ENCODE measurements at places on chromosomes 5 and 9.

DNA sequence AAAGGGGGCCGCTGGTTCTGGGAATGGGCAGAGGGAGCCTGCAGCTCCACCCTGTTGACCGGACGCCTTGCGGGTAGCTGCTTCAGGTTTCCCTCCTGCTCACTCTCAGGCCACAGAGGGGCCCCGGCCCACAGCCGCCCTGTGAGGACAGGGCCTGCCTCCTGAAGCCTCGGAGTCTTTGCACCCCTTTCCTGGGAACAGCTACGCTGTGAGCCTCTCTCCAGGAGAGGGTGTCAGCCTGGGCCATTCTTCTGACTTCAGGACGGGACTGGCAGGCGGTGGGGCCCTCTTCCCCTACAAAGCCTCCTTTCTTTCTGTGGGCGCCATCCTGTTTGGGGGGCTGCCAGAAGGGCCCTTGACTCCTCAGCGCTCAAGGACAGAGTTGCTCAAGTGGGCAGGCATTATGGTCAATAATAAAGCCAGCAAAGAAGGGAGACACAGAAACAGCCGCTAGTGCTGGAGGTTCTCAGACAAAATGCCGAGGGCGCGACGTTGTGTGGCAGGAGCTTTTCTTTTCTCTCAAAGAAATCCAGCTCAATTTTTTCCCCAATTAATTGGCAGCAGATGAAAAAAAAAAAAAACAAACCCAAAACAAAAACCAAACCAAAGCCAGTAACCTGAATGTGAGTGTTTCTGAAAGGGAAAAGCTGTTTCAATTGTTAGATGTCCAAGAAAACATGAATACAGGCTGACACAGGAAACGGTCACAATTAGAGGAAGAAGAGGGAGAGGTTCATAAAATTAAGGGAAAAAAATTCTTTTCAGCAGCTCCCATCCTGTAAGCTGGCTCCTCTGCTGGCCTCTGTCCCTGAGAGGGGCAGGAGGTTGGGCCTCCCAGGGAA is 12.8 kb upstream of the SLC25A51 start:
- DNase-seq: no peak

DNA sequence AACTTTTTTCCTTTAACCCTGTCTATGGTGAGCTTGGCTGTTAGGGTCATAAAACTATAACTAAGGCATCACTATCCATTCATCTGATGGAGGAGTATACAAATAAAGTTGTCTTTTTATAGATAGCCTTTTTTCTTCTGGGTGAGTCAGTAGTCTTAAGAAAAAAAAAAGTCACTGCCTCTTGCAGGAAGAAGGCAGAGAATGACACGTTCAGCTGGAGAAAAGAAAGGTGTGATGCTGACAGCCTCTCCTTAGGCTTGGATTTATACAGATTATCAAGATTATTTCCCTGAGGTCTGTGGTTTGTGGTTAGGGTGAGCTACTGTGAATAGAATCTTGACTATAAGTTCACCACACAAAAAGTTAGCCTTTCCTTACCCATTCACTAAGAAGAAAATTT is 23.0 kb downstream of the EPB41L4B start:
- DNase-seq: no peak

GRCh38 chr9:90801973-90802322 is 329 bp downstream of the SYK start:
- DNase-seq: no peak

DNA sequence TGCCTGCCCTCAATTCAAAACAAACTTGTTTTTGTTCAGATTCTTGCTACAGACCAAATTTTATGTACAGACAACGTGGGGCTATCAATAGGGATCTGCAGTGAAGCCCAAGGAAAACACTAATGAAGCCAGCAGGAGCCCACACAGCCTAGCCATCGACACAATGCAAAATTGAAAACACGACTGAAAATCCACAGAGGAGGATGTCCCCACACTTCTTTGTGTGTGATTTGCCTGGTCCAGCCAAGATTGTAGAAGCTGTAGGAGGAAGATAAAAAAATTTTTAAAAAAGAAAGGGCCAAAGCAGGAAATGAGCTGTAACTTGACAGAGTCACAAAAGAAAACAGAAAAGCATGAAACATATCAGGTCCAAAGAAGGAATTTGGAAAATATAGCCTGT is 34.8 kb downstream of the HTR4 start:
- DNase-seq: no peak

- no peak for DNase-seq
These were observed 729 bp upstream of the TMEM38B start for GRCh38 chr9:105693435-105694189.

DNA sequence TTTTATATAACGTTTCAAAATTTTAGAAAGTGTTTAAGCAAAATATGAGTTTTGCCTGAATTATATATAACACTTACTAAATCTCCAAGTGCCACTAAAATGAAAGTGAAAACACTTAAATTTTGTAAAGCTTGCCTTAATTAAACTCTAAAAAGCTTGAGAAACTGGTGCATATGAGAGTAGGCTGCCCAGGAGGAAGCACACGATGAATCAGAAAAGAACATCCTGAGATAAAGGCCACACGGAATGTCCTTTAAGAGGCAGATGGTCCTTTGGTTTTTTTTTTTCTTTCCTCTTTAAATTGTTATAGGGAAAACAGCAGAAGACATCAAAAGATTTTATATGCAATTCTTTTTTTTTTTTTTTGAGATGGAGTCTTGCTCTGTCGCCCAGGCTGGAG is 60.3 kb downstream of the HABP4 start:
- no peak for DNase-seq

DNA sequence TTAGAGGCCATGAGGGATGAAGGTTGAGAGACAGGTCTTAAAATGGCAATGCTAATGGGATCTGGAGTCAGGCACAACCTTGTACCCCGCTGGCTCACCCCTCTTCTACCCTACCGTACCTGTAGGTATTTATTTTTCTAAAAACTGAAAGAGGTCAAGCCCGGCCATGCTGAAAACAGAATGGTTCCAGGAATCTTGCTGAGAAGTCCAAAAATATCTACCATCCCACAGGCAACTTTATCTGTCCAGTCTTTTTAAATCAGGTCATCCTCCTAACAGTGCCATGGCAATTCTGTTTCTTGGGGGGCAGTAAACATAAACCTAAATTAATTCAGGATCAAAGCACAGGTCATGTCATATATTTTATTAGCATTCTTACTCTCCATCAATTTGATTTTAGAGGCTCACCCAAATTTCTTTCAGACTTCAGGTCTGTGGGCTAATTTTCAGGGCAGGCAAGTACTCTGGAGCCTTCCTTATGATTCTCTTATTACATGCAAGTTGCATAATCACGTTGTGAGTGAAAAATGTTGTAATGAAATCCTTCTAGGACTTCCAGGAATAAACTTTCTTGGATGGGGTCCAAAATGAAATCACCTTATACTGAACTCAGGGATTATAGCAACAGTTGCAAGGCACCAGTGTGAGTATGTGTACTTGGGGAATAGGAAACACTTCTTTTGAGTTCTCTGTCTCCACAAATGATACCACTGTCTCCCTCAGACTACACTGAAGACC is 102.7 kb upstream of the NREP start:
- DNase-seq: no peak

- no peak for DNase-seq
These were observed 161.8 kb upstream of the SPRY4 start for GRCh38 chr5:142486581-142486980.

GRCh38 chr5:147629196-147629595 is 119.3 kb upstream of the DPYSL3 start:
- no peak for DNase-seq

DNA sequence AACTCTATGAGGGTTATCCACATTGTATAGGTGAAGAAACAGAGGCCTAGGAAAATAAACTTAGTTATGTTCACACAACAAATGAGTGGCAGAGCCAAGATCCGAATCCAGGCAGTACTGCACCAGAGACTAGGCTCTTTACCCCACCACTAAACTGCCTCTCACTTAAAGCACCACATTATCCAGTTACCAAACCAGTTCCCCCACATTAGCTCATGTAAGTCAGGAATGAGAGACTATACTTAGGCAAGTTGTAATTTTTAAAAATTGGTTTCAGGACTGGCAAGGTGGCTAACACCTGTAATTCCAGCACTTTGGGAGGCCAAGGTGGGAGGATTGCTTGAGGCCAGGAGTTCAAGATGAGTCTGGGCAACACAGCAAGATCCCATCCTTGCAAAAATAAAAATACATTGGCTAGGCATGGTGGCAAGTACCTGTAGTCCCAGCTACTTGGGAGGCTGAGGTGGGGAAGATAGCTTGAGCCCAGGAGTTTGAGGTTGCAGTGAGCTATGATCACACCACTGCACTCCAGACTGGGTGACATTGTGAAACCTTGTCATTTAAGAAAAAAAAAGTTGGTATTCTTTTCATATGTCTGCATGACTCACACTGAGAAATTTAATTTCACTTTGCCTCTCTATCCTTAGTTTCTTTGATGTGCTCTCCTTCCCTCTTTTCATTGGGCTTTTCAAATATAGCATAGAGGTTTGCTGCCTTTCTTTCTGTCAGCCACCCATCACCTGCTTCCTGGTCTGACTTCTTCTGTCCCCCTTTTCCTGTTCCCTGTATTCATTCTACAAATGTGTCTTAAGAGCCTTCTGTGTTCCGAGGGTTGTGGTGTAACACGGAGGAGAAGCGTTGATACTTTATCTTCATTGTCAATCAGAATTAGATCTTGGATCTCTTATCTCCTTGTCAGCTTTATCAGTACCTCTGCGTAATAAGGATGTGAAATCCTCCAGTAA is 64.7 kb downstream of the ERMP1 start:
- no peak for DNase-seq

DNA sequence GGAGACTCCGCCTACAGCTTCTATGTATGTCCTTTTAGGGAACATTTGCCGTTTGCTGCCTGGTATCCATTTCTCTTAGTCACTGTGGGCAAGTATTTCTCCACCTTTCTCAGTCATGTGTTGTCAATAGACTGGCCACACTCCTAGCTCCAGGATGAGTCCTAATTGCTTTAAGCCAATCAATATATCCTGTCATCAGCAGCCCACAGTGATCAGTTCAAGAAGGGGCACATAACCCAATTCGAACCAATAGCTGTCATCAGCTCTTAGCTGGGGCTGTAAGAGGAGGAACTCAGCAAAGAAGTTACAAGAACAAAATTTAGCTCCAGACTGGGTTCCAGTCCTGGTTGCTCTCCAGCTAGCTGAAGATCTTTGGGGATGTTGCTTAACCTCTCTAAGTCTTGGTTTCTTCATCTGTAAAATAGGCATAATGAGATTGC is 70.7 kb upstream of the MAN2A1 start:
- DNase-seq: no peak

- DNase-seq: no peak
These were observed 98.6 kb downstream of the OSTF1 start for GRCh38 chr9:75186767-75187380.

GRCh38 chr9:20441711-20442423 is 180.4 kb downstream of the MLLT3 start:
- no peak for DNase-seq

GRCh38 chr9:7186175-7186574 is 428.4 kb downstream of the KDM4C start:
- DNase-seq: no peak

DNA sequence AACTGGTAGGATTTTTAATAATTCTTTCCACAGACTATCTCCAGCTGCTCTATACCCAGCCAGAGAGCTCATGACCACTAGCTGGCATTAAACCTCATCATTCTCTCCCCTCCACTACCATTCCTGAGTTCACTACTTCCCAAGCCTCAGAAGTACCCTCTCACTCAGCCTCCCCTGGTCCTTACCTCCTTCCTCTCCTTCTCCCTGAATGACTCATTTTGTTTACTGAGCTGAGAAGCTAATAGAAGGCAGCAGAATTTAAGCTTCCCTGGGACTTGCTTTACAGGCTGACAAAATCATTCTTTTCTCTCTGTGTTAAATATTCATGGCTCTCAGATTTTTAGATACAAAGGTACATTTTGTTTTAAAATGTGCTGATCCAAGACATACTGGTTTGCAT is 305.4 kb downstream of the TLR4 start:
- DNase-seq: no peak

GRCh38 chr9:120191141-120191540 is 388.8 kb downstream of the CDK5RAP2 start:
- no peak for DNase-seq

DNA sequence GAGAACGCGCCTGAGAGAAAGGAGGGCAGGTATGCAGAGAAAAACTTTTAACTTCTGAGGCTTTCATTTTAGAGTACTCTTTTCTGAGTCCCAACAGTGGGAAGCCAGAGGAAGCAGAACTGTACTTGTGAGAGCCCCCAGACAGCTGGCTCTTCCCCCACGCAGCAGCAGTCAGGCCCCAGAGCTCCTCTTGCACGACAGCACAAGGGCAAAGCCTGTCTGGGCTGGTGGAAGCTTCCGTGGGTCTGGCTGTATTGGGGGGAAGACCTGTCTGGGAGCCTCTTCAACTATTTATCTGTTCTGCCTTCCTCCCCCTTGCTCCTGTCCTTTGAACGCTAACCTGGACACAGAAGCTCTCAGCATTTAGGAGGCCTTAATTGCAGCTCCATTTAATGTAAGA is 68.2 kb downstream of the THBS4 start:
- no peak for DNase-seq

DNA sequence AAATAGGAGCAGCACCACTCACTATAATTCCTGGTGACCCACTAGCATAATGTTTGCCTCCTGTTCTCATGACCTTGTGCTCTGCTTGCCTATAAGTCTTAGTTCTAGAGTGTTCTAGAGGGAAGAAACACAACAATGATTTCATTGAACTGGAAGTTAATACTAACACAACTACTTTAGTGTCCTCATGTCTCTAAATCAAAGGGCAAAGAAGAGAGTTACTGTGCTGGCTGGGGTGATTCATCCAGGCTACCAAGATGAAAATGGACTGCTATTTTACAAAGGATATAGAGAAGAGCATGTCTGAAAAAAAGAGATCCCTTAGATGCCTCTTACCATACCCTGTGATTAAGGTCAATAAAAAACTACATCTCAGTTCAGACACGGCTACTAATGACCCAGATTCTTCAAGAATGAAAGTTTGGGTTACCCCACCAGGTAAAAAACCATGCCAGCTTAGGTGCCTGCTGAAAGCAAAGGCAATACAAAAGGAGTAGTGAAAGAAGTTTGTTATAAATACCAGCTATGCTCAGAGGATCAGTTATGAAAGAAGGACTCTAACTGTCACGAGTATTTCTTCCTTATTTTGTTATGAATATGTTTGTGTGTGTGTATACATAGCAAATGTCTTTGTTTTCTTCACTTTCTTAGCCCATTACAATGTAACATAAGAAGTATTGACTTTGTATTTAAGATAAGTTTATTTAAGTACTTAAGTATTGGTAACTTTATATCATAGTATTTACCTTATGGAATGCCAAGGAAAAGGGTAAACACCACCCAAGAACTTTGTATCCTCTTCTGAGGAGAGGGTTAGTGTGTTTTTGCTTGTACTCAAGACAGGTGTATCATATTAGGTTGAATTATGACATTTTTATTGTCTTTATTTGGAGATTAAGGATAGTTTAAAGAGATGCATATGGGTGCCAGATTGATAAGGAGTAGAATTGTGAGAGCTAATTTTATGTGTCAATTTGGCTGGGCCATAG is 314.1 kb upstream of the PTGER4 start:
- DNase-seq: no peak

GRCh38 chr5:149271716-149272563 is at the start of gene AFAP1L1:
Gene AFAP1L1, plus strand, starts transcription at chr5:149271859. Its CDS starts 110 bp downstream, at chr5:149271969.
- no peak for DNase-seq

GRCh38 chr5:18761801-18762200 is 1127.5 kb downstream of the TAF11L14 start:
- no peak for DNase-seq

- no peak for DNase-seq
These were observed 289.3 kb downstream of the FANCC start for GRCh38 chr9:95027914-95028852.

- DNase-seq: no peak
These were observed 56.5 kb downstream of the PTTG1 start for GRCh38 chr5:160478163-160478562.

Measured in stimulated activated CD4-positive, alpha-beta T cell treated with anti-CD3 and anti-CD28 coated beads, Interleukin-1b, Interleukin-23, amount 100 ng/mL, for 1 hour (primary cell).